ENCODE measurements at places on chromosomes 2 and 18. TPM values are rescaled to one million over a fixed set of nuclear protein-coding genes. Genes with fewer than 3 reads are reported as not detected.

DNAJC10 gene
- polyA plus RNA-seq, result 90.5 TPM

MITD1 gene
- polyA plus RNA-seq, result 83.1 TPM

VPS54 gene
- polyA plus RNA-seq, result 35.3 TPM

RIOK3 gene
- 109 TPM for polyA plus RNA-seq

SNORC gene
- polyA plus RNA-seq, result 0.68 TPM

GDF7 gene
- polyA plus RNA-seq, result 0.62 TPM

SLC39A10 gene
- polyA plus RNA-seq, result 62.1 TPM

TEKT4 gene
- polyA plus RNA-seq, result not detected

LRP1B gene
- polyA plus RNA-seq, result 12.7 TPM

All from neural cell (in vitro differentiated cells).